ENCODE measurements at places on chromosomes 13 and 19.

GRCh38 chr19:17235300-17235970, 9.4 kb downstream of the OCEL1 start:
- peak; percentile 74 for DNase-seq

- DNase-seq = no peak
These were observed 7.6 kb downstream of the TRPM4 start for GRCh38 chr19:49165111-49165750.

- DNase-seq = no peak
These were observed 10.1 kb upstream of the NFIX start for GRCh38 chr19:12985049-12985776.

DNA sequence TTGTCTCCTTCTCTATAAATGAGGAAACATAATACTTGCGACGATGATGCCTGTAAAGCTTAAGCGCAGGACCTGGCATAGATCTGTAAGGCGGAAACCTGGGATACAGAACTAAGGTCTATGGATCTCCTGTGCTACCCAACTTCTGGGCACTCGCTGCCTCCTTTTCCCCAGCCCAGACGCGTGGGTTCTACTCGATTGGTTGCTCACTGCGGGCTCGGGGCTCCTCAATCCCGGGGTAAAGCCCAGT, 615 bp upstream of the PSMC4 start:
- DNase-seq = no peak

- no peak for DNase-seq
These were observed 1492.8 kb downstream of the UQCRFS1 start for GRCh38 chr19:27720155-27720554.

Data from neuronal stem cell (in vitro differentiated cells).